ENCODE measurements at places on chromosomes 16 and 17.

- no peak for DNase-seq
Measured at GRCh38 chr16:11689031-11689840, 21.0 kb downstream of the SNN start.

- no peak for DNase-seq
Measured at GRCh38 chr17:1967213-1967612, 57.9 kb downstream of the RTN4RL1 start.

- DNase-seq, result no peak
Measured at GRCh38 chr17:7927596-7927995, 2.1 kb downstream of the KCNAB3 start.

GRCh38 chr16:2950773-2951172, 13.3 kb upstream of the KREMEN2 start:
- no peak for DNase-seq

DNA sequence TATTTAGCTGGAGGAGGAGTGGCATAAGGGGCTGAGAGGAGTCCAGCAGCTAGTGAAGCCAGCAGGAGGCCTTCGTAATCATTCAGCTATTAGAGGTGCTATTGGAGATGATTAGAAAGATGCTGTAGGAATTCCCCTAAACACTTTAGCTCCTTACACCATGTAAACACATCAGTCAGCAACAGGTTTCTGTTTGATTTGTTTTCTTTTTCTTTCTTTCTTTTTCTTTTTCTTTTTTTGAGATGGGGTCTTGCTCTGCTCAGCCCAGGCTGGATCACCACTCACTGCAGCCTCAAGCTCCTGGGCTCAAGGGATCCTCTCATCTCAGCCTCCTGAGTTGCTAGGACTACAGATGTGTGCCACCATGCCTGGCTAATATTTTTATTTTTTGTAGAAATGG, 10.6 kb upstream of the SEPHS2 start:
- DNase-seq, result no peak

DNA sequence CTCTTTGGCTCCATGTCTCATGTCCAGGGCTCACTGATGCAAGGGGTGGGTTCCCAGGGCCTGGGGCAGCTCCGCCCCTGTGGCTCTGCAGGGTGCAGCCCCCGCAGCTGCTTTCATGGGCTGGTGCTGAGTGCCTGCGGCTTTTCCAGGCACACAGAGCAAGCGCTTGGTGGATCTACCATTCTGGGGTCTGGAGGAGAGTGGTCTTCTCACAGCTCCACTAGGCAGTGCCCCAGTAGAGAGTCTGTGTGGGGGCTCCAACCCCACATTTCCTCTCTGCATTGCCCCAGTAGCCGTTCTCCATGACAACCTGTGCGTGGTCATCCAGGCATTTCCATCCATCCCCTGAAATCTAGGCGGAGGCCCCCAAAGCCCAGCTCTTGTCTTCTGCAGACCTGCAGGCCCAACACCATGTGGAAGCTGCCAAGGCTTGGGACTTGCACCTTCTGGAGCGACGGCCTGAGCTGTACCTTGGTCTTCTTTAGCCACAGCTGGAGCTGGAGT, 5.2 kb downstream of the IL32 start:
- no peak for DNase-seq
